Astrocyte of the spinal cord (primary cell): ENCODE measurements at places on chromosomes 3 and 15.

- DNase-seq: no peak
Observed at GRCh38 chr3:126509597-126510307, 7.8 kb downstream of the UROC1 start.

GRCh38 chr3:128993461-128994172 is at the start of gene CFAP92:
CFAP92 (minus strand) TSS chr3:128994076; CDS start chr3:128993304, 772 bp downstream.
- peak; percentile 45 for DNase-seq

DNA sequence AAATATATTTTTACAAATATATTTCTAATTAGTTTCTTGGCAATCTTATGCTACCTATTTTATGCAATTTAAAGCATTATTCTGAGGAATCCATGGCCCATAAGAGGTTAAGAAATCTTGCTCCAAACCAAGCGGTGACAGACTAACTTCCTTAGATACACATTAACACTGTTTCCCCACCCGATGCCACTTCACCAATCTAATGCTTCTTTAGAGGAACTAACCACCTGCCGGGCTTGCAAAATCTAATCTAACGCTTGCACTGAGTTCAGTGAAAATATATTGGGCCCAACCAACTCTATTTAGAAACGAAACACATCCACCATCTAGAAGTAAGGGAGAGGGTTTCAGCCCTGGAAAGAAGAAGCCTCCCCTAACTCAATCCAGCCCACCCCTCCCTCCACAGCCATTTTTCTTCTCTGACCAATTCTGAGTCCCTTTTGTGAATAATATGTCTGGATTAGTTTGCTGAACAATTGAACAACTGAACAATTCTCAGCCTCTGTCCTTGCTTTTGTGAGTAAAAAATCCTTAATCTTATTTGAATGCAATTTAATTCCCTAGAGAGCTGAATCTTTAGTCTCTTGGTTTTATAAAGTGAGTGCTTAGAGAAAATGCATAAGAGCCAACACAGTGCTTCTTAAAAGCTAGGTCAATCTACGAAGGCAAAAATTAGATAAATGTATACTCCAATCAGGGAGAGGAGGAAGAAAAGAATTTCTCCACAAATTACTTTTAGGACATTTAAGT is 150.4 kb upstream of the ADAMTS9 start:
- no peak for DNase-seq

DNA sequence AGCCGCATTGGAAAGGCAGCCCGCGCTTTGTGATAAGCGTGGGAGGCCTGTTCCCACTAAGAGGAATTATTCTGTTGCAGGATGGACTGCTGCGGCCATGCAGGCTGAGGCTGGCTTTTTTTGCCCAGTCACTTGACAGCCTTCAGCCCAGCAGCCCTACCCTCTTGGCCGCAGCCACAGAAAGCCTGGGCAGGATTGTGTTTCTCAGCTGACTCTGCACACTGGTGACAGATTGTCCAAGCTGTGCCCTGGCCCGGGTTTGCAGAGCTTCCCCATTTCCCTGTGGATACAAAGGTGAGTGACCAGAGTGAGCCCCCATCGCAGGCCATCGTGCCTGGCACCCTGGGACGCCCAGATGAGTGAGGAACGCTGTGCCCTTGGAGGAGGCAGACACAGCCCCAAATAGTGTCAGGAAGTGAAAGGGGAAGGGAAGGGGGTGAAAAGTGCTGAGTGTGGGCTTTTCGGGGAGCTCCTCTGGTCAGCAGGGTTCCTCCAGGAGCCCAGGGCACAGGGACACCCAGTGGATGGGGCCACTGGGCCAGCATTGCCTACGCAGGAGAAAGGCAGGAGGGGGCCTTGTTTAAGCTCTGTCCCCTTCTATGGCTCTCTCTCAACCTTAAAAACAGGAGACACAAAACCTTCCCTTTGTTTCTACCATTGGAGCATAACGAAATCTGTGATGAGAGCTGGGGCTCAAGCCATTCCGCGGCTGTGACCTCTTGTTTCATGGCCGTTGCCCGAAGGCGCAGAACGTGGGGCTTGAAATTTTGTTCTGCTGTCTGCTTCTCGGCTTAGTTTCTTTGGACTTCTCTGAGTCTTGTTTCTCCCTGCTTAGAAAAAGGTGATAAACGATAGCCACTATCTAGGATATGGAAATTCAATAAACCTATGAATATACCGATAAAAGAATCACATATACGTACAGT is 91.5 kb upstream of the MEF2A start:
- no peak for DNase-seq

DNA sequence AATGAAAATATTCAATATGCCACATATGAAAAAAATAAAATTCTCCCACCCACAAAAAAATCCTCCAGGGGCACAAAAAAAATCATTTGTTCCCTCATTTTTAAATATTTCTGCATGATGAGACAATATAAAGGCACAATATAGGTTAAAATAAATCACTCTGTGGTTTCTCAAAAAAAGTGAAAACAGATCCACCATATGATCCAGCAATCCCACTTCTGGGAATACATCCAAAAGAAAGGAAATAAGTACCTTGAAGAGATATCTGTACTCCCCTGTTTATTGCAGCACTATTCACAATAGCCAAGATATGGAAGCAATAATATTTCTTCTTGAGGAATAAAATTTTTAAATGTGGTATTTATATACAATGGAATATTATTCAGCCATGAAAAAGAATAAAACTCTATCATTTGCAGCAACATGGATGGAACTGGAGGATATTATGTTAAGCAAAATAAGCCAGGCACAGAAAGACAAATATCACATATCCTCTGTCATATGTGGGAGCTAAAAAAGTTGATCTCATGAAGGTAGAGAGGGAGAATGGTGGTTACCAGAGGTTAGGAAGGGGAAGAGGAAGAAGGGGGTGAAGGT is 1.5 kb downstream of the ATP8B4 start:
- DNase-seq: no peak

GRCh38 chr3:10350324-10350985 is 29.5 kb upstream of the SEC13 start:
- no peak for DNase-seq

- DNase-seq: peak; percentile 49
Observed at GRCh38 chr15:99961011-99961441, 227.8 kb upstream of the LYSMD4 start.

- no peak for DNase-seq
Observed at GRCh38 chr3:139463466-139463865, 12.8 kb downstream of the RBP2 start.

GRCh38 chr3:171687581-171687980 is 122.7 kb downstream of the PLD1 start:
- no peak for DNase-seq

DNA sequence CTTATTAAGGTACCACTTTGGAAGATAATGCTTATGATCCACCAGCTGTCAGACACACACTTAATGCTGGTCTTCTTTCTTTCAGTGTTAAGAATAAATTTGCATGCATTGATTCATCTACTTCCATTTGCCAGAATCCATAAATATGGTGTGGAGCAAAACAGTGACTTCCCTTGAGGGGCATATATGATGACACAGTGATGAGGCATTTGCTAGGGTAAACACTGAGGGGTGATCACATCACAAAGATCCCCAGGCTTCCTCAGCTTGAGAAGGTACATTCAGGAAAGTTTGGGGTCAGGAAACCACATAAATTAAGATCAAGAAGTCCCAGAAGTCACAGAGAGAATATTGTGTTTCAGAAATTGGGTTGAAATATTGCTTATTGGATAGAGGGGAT is 9.9 kb upstream of the ZBED2 start:
- peak; percentile 13 for DNase-seq
